ENCODE measurements at places on chromosomes 12 and 14.

GRCh38 chr12:15272376-15272775 lies 49.9 kb upstream of the PTPRO start:
- DNase-seq = peak; percentile 48

GRCh38 chr14:76022991-76023390 lies 37.4 kb downstream of the IFT43 start:
- no peak for DNase-seq

DNA sequence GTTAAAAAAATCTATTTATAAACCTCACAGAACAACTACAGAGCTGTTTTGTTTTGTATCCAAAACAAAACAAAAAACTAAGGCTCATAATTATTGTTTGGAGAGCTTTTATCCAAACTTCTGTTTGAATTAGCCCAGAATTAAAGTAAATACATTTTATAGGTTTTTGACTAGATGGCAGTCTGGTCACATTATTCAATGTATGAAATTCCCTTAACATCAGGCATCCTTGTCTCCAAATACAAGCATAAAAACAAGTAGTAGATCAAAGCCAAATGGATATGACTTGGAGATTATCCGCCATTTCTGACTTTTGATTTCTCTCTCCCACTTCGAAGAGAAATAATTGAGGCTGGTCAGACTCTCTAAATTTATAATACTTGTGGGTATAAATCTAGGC lies 63.5 kb downstream of the SLC38A1 start:
- DNase-seq = no peak

DNA sequence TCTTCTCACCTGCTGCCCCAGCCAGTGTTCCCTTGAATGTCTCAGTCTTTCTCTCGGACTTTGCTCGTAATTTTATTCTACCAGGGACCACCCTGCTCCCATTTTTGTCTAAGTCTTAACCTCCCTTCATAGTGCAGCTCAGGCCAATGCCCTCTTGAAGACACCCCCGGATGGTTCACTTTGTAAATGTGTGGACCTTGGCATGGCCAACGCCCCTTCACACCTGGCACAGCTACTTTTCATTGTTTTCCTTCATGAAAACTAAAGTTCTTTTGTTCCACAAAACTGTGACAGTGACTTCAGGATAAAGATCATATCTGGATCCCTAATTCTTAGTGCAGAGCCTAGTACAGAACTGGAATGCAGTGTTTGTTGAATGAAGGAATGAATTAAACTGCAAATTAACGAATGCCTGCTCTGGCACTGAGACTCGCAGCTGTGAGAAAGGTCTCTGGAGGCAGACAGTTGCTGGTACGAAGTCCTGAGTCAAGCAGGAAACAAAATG lies 3.5 kb upstream of the RNASE4 start:
- no peak for DNase-seq

- DNase-seq = peak; percentile 36
Measured at GRCh38 chr12:117441751-117442150, 80.3 kb upstream of the NOS1 start.

Data from Karpas-422 (cell line).